Breast epithelium (tissue), 4 donors: ENCODE measurements at places on chromosomes 16 and 17. TPM values are rescaled to one million over a fixed set of nuclear protein-coding genes. Genes with fewer than 3 reads are reported as not detected.

DNA sequence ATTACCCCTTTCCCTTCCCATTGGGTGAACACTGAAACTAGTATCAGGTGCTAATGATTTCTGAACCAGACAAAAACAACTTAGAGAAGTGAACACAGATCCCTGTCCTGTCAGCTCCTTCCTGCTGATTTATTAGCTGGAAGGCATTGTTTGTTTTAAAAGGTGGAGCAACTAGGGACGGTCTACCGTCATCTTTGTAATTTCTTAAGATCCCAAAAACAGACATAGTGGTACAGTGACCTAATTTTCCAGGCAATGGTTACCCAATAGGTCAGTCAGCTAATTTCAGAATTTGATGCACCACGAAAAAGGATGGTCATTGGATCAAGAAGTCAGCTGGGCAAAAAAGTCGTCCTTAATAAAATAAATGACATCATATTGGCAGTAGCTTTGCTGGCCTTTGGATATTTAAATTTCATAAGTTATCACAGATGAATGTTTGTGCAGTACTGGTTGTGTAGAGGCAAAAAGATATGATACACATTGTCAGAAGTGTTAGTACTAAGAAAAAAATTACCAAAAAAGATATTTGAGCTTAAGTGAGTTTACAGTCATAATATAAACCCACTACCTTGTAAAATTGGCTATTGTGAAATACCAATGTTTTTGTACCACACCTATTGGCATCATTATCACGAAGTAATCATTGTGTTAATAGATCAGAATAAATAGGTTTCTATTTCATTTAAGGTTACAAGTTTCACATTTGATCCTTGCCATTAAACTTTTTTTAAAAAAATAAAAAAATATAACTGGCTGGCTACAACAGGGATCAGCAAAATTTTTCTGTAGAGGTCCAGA, 27.2 kb upstream of the KCNJ16 start:
- DNase-seq, result no peak
- H3K4me1 ChIP-seq, result no peaks in the 10 kb centered on the region
- no peak overlapping the region for H3K27ac ChIP-seq

GRCh38 chr17:62660629-62661118, 33.2 kb downstream of the MRC2 start:
- H3K27me3 ChIP-seq, result no peaks in the 10 kb centered on the region
- DNase-seq, result no peak
- H3K4me3 ChIP-seq, result no peak overlapping the region
- H3K27ac ChIP-seq, result no peak overlapping the region

- H3K27me3 ChIP-seq, result no peaks in the 10 kb centered on the region
- H3K4me1 ChIP-seq, result no peaks in the 10 kb centered on the region
- no peak overlapping the region for H3K4me3 ChIP-seq
- no peaks in the 10 kb centered on the region for H3K36me3 ChIP-seq
Observed at GRCh38 chr16:66175636-66176035, 190.9 kb upstream of the CDH5 start.

GRCh38 chr16:82748026-82748425, 121.3 kb downstream of the CDH13 start:
- H3K4me3 ChIP-seq, result no peak overlapping the region
- no peaks in the 10 kb centered on the region for H3K4me1 ChIP-seq

- H3K27me3 ChIP-seq, result no peaks in the 10 kb centered on the region
- H3K4me1 ChIP-seq, result no peaks in the 10 kb centered on the region
- H3K4me3 ChIP-seq, result no peak overlapping the region
- H3K27ac ChIP-seq, result no peak overlapping the region
- no peaks in the 10 kb centered on the region for H3K36me3 ChIP-seq
Observed at GRCh38 chr16:31869511-31870201, 4.0 kb upstream of the ZNF267 start.

DNA sequence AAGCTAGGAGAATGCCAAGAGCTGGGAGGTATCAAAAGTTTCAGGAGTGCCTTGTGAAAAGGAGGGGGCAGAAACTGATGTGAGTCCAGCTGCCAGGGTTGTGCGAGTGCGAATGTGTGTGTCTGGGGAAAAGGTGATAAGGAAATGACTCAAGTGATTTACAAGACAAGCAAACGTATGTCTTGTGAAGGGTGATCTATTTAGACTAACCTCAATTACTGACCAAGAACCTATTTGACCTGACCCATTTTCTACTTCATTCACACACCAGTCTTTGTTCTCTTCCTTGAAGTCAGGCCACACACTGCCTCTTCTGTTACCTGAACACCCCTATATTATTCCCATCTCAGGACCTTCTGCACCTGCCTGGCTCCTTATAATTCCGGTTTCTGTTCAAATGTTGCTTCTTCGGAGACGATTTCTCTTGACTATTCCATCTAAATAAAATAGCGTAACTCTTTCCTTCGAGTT, 1.0 kb downstream of the GDE1 start:
- peak overlapping the region; percentile 92 for H3K27ac ChIP-seq
- peak overlapping the region; percentile 79 for H3K4me3 ChIP-seq
- H3K36me3 ChIP-seq, result no peaks in the 10 kb centered on the region
- no peaks in the 10 kb centered on the region for H3K4me1 ChIP-seq
- H3K27me3 ChIP-seq, result no peaks in the 10 kb centered on the region

- no peaks in the 10 kb centered on the region for H3K27me3 ChIP-seq
- H3K4me3 ChIP-seq, result no peak overlapping the region
- no peaks in the 10 kb centered on the region for H3K36me3 ChIP-seq
- no peak for DNase-seq
- H3K4me1 ChIP-seq, result no peaks in the 10 kb centered on the region
Observed at GRCh38 chr16:48636521-48636920, 26.5 kb upstream of the N4BP1 start.

- H3K4me1 ChIP-seq, result no peaks in the 10 kb centered on the region
- no peaks in the 10 kb centered on the region for H3K36me3 ChIP-seq
- no peak overlapping the region for H3K27ac ChIP-seq
- H3K4me3 ChIP-seq, result no peak overlapping the region
- H3K27me3 ChIP-seq, result no peaks in the 10 kb centered on the region
Observed at GRCh38 chr17:55811536-55811935, 60.7 kb downstream of the PCTP start.

Gene PRR11
- 0.33 TPM for total RNA-seq

Gene CHD3
- total RNA-seq, result 90.0 TPM

Gene CKLF
- 44.9 TPM for total RNA-seq

- H3K4me3 ChIP-seq, result no peak overlapping the region
- no peaks in the 10 kb centered on the region for H3K36me3 ChIP-seq
- H3K4me1 ChIP-seq, result no peaks in the 10 kb centered on the region
- DNase-seq, result no peak
- H3K27ac ChIP-seq, result no peak overlapping the region
Observed at GRCh38 chr17:44565866-44566443, 8.7 kb downstream of the FZD2 start.

Gene CACNG4
- total RNA-seq, result 2.6 TPM

DNA sequence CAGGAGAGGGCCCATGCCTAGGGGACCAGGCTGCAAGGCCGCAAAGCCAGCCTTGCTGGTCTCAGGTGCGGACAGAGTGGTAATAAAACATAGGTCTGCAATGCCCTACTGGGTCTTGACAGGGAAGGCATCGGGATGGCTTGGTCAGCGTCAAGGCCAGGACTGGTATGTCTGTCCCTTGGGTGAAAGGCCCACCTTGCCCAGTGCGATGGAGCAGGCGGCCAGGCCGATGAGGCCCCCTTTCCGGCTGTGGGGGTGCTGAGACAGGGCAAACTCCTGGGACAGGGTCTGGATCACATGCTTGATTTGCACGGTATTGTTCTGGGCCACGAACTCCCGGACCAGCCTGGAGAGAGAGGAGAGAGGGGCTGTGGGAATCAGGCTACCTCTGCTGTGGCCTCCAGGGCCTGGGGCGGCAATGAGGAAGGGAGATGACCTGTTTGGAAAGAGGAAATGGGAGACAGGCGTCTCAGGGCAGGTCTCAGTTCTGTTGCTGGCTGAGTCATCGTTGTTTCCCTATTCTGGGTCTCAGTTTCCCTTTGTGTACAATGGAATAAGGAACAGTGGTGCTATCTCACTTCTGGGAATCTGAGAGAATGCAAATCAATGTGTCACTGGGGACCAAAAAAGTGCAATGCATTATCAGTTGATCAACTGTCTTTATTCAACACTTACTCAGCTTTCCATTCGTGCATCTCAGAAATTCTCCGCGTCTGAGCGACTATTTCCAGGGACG, 14.8 kb downstream of the VAC14 start:
- DNase-seq, result no peak
- no peaks in the 10 kb centered on the region for H3K27me3 ChIP-seq
- no peak overlapping the region for H3K27ac ChIP-seq
- H3K4me3 ChIP-seq, result no peak overlapping the region
- H3K36me3 ChIP-seq, result no peaks in the 10 kb centered on the region
- H3K4me1 ChIP-seq, result no peaks in the 10 kb centered on the region

- no peaks in the 10 kb centered on the region for H3K36me3 ChIP-seq
- H3K27ac ChIP-seq, result peak overlapping the region; percentile 62
- no peak overlapping the region for H3K4me3 ChIP-seq
- peaks cover 18% of the 10 kb centered on the region for H3K4me1 ChIP-seq
- no peak for DNase-seq
- no peaks in the 10 kb centered on the region for H3K27me3 ChIP-seq
Observed at GRCh38 chr17:63438092-63439051, 7.7 kb downstream of the CYB561 start.

- H3K27ac ChIP-seq, result no peak overlapping the region
- no peak overlapping the region for H3K4me3 ChIP-seq
- DNase-seq, result no peak
- H3K4me1 ChIP-seq, result no peaks in the 10 kb centered on the region
Observed at GRCh38 chr16:84382396-84382795, 14.1 kb downstream of the ATP2C2 start.

- DNase-seq, result no peak
- peaks cover 14% of the 10 kb centered on the region for H3K4me1 ChIP-seq
- peak overlapping the region; percentile 49 for H3K27ac ChIP-seq
- H3K27me3 ChIP-seq, result no peaks in the 10 kb centered on the region
- H3K36me3 ChIP-seq, result no peaks in the 10 kb centered on the region
- H3K4me3 ChIP-seq, result no peak overlapping the region
Observed at GRCh38 chr16:20866145-20866772, 33.9 kb downstream of the DCUN1D3 start.

Gene CA7
- not detected for total RNA-seq

Gene TBC1D3D
- total RNA-seq, result not detected

- H3K4me3 ChIP-seq, result no peak overlapping the region
- DNase-seq, result peak; percentile 54
- no peaks in the 10 kb centered on the region for H3K4me1 ChIP-seq
- no peaks in the 10 kb centered on the region for H3K27me3 ChIP-seq
Observed at GRCh38 chr17:59330053-59330942, 1.2 kb upstream of the YPEL2 start.

Gene HS3ST4
- total RNA-seq, result not detected

DNA sequence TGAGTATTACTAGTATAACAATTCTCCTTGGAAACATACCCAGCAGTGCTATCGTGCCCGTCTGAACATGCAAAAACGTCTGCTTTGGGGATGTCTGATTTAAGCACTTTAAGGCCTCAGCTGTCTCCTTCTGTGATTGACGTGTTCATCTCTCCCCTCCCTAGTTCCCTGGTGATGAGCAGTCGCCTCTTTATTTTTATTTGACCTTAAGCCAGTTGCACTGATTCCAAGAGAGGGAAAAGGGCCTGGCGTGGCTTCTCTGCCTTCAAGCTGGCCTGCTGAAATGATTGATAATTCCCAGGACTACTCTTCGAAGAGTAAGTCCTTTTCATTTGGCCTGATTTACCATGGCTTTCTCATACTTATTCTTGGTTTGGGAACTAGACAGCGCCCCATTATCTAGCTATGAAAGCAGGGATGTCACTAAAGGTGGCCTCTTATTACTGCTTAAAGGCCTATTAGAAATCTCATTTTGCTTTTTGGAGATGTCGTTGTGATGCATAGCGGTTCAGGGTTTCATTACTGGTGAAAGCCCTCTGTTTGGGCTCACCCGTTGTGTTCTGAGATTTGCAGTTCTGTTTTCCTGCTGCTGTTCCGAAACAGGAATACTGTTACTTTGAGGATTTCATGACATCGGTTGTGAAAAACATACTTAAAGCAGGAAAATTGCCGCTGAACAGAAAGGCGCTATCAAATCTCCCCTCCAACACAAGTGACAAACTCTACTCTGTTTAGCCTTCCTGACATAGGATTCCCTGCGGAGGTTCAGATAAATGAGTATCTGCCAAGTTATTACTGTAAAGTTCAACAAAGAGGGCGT, 65.5 kb downstream of the IQCK start:
- no peak overlapping the region for H3K4me3 ChIP-seq
- peak overlapping the region; percentile 66 for H3K27ac ChIP-seq
- no peaks in the 10 kb centered on the region for H3K4me1 ChIP-seq
- H3K36me3 ChIP-seq, result no peaks in the 10 kb centered on the region
- no peak for DNase-seq

- DNase-seq, result no peak
- no peaks in the 10 kb centered on the region for H3K4me1 ChIP-seq
- no peak overlapping the region for H3K4me3 ChIP-seq
- H3K27ac ChIP-seq, result no peak overlapping the region
- no peaks in the 10 kb centered on the region for H3K36me3 ChIP-seq
- peaks cover 3% of the 10 kb centered on the region for H3K27me3 ChIP-seq
Observed at GRCh38 chr17:21500064-21500463, 123.9 kb downstream of the KCNJ12 start.

DNA sequence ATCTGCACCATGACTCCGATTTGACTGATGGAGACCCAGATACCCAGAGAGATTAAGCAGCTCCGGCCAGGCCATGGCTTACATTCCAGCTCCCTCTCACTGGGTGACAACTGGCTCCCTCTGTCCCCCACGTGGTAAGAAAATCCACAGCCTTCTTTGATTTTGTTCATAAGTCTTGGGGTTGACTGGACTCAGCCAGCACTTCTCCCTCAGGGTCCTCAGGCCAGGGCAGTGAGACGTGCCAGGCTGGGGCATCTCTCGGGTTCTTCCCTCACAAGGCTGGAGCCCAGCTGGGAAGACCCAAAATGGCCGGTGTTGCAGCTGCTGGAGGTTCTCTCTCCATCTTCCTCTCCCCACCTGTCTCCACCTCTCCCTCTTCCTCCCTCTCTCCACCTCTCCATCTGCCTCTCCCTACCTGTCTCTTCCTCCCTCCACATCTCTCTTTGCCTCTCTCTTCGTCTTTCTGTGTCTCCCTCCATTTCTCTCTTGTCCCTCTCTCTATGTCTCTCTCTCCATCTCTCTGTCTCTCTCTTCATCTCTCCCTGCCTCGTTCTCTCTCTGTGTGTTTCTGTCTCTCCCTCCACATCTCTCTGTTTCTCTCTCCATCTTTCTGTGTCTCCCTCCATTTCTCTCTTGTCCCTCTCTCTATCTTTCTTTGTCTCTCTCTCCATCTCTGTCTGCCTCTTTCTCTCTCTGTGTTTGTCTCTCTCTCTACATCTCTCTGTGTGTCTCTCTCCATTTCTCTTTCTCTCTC, 105.3 kb downstream of the FOXL1 start:
- no peak for DNase-seq
- no peaks in the 10 kb centered on the region for H3K36me3 ChIP-seq
- no peak overlapping the region for H3K4me3 ChIP-seq
- H3K27ac ChIP-seq, result no peak overlapping the region
- peaks cover 8% of the 10 kb centered on the region for H3K27me3 ChIP-seq
- H3K4me1 ChIP-seq, result no peaks in the 10 kb centered on the region

DNA sequence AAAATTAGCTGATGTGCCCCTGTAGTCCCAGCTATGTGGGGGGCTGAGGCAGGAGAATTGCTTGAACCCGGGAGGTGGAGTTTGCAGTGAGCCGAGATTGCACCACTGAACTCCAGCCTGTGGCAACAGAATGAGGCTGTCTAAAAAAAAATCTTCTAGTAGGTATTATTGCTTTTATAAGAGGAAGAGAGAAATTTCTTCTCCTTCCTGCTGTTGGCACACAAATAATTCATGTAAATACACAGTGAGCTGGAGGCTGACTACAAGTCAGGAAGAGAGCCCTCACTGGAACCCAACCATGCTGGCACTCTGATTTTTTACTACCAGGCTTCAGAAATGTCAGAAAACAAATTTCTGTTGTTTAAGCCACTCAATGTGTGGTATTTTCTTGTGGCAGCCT, 6.7 kb downstream of the PRDM7 start:
- H3K4me1 ChIP-seq, result no peaks in the 10 kb centered on the region
- no peak overlapping the region for H3K27ac ChIP-seq
- no peaks in the 10 kb centered on the region for H3K36me3 ChIP-seq
- peak; percentile 1 for DNase-seq
- H3K27me3 ChIP-seq, result no peaks in the 10 kb centered on the region
- H3K4me3 ChIP-seq, result no peak overlapping the region
